ENCODE measurements at places on chromosomes 11 and 22.
A peak's percentile ranks its signal among the peaks of the same experiment; 100 is the strongest.

DNA sequence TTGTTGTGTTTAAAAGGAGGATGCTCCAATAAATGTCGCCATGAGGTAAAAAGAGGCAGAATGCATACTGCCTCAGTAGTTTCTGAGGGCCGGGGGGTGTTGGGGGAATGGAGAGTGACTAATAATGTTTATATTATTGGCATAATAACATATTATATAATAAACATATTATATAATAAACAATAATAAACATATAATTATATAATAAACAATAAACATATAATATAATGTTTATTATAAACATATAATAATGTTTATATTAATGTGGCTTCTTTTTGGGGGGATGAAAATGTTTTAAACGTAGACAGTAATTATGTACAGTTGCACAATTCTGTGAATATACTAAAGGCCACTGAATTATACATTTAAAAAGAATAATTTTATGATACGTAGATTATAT lies 35.6 kb downstream of the TRIM66 start:
- DNase-seq: no peak

- DNase-seq: peak; percentile 82
Observed at GRCh38 chr11:73218106-73218829, at the start of gene P2RY2. TSS of gene P2RY2 (plus strand) at chr11:73218281. CDS start at chr11:73234160, 15,879 bp downstream.

DNA sequence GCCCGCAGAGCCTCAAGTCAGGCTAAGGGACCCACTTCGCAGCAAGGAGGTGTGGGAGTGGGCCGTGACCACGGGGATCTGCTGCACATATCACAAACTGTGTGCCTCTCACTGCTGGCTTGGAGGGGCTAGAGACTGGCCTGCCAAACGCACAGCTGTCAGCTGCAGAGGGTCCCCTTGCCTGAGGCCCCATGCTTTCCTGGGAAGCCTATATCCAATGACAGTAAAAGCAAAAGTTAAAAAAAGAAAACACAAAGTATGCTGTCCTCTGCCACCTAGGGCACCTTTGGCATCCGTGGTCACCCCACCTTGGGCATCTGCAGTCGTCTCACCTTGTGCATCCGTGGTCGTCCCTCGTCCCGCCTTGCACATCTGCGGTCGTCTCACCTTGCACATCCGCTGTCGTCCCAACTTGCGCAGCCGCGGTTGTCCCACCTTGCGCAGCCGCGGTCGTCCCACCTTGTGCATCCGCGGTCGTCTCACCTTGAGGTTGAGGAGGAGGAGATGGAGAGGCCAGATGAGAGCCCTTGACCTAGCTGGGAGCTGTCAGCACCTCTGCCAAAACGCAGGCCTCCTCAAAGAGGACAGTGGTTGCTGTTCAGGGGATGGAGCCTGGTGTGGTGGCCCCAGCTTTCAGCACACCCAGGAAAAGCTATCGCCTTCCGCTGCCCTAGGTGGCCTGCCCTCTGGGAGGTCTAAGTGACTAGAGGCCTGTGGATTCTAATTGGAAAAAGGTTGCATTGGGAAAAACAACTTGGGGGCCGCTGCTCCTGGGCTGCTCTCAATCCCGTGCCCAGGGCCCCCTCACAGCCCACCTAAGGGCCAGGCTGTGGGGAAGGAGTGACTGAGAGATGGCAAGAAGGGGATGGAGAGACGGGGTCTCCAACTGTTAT lies 90.5 kb downstream of the MYEOV start:
- no peak for DNase-seq

- DNase-seq: no peak
Observed at GRCh38 chr11:15179167-15179566, 64.4 kb downstream of the INSC start.

GRCh38 chr11:61927501-61927900 lies 10.1 kb upstream of the RAB3IL1 start:
- DNase-seq: no peak

DNA sequence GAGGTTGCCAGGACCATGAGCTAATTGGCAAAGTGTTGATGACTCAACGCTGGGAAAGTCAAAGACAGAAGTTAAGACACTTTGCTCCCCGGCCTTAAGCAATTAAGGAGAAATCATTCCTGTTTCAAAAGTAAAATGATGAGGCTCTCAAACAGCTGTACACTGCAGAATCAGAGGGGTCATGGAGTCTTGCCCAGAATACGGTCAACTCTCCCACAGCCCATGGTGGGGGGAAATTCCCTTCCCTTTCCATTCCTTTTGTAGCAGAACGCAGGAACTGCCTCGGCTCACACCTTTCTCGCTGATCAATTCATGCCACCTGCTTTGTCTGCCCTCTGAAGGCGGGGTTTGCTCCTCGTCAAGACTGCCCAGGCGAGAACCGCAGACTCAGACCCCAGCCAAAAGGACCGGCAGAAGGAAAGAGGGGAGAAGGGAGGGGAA lies 52.8 kb downstream of the MN1 start:
- no peak for DNase-seq

DNA sequence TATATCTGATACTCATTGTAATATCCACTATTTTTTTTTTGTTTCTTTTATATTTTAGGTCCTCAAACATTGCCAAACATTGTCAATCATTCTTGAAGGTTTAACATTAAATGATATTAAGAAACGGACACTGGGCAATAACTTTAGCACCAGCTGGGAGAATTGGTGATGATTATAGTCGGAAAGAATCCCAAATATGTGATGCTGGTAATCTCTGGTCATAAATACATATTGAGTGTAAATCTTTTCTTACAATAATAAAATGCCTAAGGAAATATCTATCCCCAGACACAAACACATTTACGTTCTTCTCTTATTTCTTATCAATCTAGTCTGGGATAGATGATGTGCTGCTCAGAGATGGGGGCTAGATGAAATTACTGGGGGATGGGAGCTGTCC lies 25.2 kb downstream of the OR51E2 start:
- DNase-seq: no peak

DNA sequence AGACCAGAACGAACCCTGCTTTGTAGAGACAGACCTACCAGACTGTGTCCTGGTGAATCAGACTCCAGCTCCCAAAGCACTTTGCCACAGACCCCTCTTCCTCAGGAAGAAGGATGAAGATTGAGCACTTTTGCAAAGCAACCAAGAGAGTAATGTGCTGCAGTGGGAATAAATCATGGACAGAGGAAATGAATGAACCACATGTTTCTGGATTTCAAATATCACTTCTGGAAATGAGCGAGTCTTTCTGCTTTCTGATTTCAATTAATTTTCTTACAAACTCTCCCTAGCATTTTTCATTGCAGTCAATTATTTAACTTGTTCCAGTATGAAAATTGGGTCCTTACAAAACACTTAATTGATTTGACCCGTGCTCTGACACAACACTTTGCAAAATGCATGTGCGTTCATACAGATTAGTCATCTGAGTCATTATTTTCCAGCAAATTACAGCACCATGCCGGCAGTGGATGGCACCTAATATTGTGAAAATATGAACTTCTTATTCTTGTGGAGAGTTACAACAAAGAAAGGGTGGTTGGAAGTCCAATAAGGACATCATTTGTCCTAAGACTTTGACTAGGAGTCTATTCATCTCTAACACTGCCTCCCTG lies 315.9 kb upstream of the CCDC90B start:
- DNase-seq: no peak

DNA sequence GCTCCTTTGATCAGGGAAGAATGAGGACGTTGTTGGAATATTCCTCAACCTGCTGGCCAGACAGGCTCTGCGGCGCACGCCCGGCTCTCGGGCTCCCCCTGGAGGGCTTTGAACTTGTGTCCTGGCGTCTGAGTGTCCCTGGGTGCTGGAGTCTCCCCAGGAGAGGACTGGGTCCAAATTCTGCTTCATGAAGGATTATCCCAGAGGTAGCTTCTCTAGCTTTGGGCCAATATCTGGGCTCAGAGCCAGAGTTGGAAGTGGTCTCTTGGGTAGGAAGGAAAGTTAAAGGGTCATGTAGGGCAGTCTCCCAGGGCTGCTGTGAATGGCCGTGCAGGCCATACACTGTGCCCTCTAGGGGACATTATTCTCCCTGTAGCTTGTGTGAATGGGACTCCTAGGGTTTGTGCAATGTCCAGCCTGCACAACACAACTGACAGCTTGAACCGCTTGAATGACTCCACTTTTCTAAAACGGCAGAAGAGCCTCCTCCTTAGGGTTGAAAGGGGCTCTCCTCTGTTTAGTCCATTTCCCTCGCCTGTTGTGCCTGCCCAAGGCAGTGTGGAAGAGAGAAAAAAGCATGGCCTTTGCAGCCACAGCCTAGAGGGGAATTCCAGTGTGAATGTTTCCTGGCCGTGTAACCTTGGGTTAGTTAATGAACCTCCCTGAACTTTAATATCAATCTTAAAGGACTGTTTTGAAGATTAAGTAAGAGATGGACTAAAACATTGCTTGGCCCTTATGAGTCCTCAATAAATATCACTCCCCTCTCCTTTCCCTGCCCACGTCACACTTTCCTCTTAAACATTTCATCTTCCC lies 111.2 kb upstream of the THY1 start:
- peak; percentile 79 for DNase-seq

DNA sequence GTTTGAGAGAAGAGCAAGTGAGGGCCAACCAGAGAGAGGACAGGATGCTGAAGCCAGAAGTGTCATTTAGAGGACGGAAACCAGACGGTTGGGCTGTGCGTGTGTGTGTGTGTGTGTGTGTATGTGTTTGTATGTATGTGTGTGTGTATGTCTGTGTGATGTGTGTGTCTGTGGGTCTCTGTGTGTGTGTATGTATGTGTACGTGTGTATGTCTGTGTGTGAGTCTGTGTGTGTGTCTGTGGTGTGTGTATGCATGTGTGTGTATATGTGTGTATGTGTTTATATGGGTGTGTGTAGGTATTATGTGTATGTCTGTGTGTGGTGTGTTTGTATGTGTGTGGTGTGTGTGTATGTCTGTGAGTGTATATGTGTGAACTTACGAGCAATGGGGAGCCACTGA lies 77.7 kb upstream of the EIF3D start:
- no peak for DNase-seq

- DNase-seq: no peak
Observed at GRCh38 chr11:121563900-121564822, 111.4 kb upstream of the SORL1-AS1 start.

GRCh38 chr11:119614222-119615002 lies 114.6 kb downstream of the NECTIN1 start:
- no peak for DNase-seq

DNA sequence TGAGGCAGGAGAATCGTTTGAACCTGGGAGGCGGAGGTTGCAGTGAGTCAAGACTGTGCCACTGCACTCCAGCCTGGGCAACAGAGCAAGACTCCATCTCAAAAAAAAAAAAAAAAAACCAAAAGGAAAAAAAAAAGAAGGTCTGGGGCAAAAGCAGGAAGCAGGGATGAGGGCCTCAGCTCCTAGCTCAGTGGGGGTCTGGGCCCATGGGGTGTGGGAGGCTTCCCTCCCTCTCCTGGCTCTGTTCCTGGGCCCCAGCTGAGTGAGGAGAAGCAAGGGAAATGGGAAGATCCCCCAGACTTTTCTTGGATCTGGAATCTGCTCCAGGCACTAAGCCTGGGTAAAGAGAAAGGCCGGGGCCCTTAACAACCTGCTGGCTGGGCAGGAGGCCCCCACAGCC lies 8.9 kb downstream of the CHRM1 start:
- DNase-seq: no peak

DNA sequence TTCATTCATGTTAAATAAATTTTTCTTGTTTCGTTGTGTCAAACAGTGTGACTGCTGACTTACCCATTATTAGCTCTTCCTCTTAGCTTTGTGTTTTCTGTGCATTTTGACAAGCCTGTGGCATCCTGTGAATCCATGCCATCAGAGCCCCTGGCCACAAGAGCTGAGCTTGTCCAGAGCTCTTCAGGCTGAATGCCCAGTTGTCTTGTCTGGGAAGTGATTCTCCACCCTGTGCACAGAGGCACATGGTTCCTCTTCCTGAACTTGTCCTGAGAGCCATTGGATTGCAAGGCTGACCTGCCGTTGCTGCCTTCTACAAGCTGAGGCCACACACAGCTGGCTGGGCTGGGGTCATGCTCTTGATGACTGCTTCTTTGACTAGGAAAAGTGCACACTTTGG lies 64.1 kb downstream of the PPP6R3 start:
- no peak for DNase-seq

DNA sequence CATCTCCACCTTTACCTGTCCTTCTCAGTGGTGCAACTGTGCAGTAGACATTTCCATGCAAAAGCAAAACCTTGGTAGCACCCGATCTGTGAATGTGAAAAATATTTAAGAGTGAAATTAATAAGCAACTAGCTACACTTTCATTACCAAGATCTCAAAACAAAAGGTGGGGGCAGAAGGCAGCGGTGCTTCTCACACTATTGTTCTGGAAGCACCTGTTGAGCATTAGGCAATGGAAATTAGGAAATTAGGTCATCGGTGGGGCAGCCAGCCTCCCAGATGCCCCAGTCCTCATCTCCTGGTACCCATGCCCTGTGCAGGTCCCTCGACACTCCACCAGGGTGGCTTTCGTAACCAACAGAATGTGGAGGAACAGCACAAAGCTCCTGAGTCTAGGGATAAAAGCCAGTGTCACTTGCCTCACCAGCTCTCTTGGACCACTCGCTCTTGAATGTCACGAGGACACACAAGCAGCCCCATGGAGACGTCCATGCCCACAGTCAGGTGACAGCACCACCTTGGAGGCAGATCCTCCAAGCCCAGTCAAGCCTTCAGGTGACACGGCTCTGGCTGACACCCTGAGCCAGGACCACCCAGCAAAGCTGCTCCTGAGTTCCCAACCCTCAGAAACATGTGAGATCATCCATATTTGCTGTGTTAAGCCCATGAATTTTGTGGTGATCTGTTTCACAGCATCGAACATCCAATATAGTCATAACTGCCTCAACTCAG lies 3.3 kb downstream of the LTO1 start:
- DNase-seq: no peak

DNA sequence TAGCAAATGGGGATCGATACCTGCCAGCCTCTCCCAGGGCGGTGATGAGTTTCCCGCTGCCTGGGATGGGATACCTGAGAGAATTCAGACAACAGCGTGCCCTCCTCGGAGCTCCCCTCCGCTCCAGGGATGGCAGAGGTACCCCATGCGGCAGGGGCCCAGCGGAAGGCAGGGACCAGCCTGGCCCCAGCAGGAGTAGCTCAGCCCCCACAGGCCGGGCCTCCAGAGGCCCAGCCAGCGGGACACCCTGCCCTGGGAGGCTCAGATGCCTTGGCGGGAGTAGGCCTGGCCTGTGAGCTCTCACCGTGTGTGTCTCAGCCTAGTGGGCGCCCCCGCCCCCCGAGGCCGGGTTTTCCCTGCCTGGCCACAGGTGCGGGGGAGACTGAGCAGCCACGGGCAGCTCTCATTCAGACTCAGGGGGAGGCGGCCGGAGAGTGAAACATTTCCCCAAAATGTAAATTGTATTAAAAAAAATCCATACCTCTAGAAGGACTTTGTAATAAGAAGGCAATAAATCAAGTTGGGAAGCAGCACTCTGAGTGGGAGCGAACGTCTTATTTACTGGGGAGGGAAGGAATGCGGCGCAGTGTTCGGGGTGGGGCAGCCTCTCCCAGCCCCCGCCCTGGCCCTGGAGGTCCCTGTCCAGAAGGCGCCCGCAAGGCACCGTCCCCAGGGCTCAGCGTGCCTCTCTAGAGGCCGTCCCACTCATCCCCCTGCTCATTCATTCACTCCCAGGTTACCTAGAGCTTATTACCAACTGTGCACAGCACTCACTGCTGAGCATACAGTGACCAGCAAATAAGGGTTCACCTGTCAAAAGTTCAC lies 888.0 kb downstream of the BRD1 start:
- DNase-seq: peak; percentile 26
